CD4-positive, alpha-beta T cell treated with Interleukin-15 for 4 hours (primary cell): ENCODE measurements at places on chromosomes 7 and 10.

- no peak for DNase-seq
Observed at GRCh38 chr10:18918532-18918931, 130.1 kb upstream of the MALRD1 start.

GRCh38 chr7:41029072-41029499 lies 673.8 kb downstream of the INHBA start:
- DNase-seq, result no peak

GRCh38 chr10:9608602-9609001 lies 1409.1 kb upstream of the CELF2 start:
- no peak for DNase-seq

DNA sequence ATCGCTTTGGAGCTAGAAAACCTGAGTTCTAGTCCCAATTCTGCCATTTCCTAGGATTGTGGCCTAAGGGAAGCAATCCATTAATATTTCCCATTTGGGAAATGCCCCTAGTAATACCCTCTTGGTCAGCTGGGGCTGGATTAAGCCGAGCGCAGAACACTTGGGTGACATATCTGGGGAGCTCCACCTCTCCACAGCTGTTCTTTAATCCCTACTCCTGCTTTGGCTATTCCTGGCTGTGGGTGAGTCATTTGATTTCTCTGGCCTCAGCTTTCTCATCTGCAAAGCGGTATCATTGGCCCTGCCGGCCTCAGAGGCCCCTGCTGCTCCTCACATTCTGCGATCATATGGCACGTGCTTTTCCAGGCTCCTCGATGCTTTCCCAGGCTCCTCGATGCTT lies 108.3 kb downstream of the BUB3 start:
- no peak for DNase-seq

- DNase-seq, result no peak
Observed at GRCh38 chr10:29811751-29812427, 177.1 kb upstream of the SVIL start.

DNA sequence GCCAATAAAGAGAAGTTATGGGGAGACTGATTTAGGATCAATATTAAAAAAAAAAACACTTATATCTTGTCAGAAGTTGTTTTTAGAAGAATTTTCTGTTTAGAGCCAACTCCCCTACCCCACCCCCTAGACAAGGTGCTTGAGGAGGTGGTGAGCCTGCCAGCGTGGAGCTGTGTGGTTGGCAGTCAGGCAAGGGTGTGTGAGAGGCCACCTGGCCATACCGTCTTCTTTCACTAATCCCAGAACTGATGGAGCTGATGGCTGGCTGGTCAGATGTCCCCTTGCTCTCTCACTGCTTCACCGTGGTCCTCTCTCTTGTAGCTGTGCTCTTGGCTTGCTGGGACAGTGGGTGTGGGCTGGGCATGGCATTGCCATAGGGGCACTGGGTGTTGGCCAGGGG lies 34.3 kb downstream of the NACAD start:
- DNase-seq, result no peak

GRCh38 chr10:24791084-24791726 lies 67.5 kb upstream of the ARHGAP21 start:
- DNase-seq, result no peak

GRCh38 chr10:114682121-114682520 lies 24.0 kb upstream of the ABLIM1 start:
- no peak for DNase-seq

DNA sequence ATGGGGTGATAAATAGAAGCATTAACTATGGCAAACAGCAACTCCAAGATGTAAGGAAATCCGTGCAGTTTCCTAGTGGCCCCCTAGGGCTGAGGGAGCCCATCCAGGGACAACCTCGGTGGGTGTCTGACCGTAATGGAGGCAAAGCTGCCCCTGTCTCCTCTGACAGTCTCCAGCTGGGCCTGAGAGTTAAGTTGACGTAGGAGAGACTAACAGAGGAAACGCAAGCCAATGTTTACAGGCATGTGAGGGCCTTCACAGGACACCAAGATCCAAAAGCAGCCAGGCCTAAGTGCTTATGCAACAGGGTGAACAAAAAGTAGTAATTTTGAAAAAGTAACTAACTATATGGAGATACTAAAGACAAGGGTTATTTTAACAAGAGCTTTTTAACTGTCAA lies 330.0 kb upstream of the C7orf33 start:
- DNase-seq, result no peak

- DNase-seq, result no peak
Observed at GRCh38 chr7:79593866-79594301, 140.4 kb upstream of the MAGI2 start.

DNA sequence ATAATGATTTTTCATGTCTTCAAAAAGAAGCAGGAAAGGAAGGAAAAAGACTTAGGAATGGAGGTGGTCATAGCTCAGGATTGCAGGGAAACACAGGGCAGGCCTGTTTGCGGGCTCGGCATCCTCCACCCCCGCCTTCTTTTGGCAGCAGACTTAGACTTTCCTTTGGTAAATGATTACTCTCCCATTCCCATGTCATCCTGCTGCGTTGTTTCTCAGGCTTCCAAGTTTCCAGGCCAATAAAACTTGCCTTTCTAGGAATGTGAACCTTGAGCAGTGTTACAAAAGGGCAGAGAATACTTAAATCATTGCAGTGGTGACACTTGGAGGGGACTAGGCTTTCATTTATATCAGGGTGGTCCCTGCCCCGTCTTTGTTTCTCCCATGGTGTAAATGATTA lies 34.0 kb upstream of the DGKB start:
- DNase-seq, result no peak

GRCh38 chr10:47323636-47324296 lies 1.5 kb downstream of the GDF2 start:
- DNase-seq, result no peak

DNA sequence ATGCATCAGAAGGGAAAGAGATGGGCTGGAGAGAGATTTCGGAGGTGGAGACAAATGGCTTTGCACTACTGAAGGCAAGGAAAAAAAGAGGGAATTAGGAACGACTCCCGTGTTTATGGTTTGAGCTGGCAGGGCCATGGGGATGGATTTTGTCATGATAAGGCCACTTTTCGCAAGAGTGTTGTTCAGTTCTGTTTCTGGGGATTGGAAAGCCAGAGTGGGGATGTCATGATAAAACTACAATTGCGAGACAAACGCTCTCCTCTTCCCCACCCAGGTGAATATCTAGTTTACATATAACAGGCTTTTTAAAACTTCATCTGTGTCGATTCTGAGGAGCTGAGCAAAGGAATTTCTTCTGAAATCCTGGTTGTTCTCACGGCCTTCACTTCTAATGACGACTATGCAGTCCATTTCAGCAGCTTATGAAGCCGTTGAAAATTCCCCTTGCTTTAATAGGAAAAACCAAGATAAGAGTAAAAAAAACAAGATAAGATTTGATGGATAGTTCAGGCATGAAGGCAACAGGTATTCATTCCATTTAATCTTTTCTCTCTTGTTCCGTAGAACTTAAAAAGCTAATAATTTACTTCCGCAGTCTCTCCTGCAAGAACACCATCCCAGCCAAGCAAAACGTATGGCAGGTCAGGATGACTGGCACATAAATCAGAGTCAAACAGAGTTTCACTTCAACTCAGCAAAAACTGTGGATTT lies 245.6 kb upstream of the PITRM1 start:
- DNase-seq, result no peak

GRCh38 chr7:50508471-50508943 lies 56.7 kb downstream of the DDC start:
- DNase-seq, result no peak

GRCh38 chr7:129176916-129177710 lies 11.3 kb upstream of the SMO start:
- no peak for DNase-seq

DNA sequence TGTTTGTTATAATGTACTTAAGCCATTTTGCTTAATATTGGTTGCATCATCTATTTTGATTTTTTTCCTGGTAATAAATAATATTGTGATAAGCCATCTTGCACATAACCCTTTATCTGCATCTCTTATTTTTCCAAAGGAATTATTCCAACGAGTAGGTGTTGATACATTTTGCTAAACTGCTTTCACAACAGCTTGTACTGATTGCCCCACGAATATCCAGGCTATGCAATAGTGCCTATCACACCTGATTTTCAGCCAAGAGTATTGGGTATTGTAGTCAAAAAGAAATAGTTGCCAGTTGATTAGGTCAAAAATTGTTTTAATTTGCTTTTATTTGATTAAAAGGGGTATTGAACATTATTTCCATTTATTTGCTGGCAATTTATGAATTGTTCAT lies 20.7 kb downstream of the CREB5 start:
- DNase-seq, result no peak

DNA sequence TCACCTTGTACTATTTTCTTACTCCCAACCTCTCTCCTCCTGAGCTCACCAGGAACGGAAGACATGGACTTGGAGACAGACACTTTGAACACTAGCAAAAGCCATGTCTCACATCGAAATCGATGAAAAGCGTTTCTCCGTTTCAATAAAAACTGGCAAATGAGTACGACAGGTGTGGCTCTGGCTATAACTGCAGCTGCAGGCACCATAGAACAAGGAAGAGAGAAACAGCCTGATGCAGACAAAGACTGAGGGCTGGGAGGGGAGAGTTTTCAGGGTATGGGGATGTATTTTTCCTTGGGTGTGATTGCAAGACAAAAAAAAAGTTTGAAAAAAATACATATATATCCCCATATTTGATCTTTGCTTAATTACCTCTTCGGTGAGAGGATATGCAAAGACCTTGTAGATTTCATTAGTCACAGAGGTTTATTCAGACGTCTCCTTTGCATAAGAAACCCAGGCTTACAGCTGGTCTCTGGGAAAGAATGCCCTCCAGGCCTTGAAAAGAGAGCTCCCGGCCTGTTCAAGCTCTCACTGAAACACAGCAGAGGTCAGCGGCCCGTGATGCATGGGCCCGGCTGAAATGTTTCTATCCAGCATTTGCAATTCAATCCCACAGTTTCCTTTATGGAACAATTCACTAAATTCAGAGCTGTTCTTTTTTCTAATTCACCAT lies 63.1 kb downstream of the TLL2 start:
- no peak for DNase-seq
